ENCODE measurements at places on chromosomes 2 and 18. TPM values are rescaled to one million over a fixed set of nuclear protein-coding genes. Genes with fewer than 3 reads are reported as not detected.

DNA sequence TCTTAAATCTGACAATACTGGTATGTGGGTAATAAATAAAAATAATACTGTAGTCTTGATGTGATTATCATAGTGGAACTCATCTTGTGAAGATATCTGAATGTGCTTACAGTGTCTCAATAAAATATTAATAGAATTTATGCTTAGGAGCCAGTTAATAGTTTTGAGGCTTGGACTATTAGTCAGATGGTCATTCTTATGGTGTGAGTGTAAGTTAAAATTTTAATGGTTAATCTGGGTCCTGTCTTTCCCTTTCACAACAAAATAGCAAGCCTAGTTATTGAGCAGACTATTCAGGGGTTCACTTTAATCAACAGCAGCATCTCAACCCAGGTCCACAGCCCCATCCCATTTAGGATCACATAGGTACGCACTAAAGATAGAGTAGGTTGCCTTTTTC, 138.9 kb downstream of the HAUS1 start:
- no peak for DNase-seq

- no peak for DNase-seq
Measured at GRCh38 chr18:45137087-45137419, 456.4 kb downstream of the SETBP1 start.

KLHL41 gene
- total RNA-seq: 26.1 TPM

DNA sequence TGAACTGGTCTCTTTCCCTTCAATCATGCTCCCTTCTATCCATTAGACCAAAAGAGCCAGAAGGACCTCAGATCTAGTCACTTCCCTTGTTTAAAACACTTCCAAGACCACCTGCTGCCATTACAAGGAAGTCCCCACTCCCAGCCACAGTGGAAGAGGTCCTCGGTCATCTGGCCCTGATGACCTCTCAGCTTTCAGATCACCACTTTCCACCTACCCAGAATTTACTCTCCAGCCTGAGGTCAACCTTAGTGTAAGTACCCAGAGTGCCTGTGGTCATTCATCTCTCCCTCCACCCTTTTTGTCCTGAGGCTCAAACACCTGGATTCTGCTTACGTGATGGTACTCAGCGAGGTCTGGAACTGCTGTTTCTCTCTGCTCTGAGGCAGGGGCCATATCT, 67.1 kb downstream of the MARCO start:
- no peak for DNase-seq

GRCh38 chr2:103427567-103427966, 665.7 kb downstream of the TMEM182 start:
- no peak for DNase-seq

IL1RN gene
- total RNA-seq: not detected

DNA sequence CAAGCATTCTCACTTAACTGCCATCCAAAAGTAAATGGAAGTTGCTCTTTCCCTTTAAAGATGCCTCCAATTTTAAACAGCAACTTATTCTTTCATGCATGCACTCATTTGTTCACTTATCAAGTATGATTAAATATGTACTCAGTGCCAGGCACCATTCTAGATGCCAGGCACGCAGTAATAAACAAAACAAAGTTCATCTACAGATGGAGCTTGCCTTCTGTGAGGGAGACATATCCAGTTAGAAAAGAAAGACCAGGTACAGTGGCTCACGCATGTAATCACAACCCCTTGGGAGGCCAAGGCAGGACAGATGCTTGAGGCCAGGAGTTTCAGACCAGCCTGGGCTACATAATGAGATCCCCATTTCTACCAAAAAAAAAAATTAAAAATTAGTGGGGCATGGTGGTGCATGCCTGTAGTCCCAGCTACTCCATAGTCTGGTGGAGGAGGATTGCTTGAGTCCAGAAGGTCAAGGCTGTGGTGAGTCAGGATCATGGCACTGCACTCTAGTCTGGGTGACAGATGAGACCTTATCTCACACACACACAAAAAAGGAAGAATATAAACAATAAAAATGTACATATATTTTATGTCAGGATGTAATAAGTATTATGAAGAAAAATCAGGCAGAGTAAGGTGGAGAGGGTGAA, 19.2 kb upstream of the CCDC141 start:
- no peak for DNase-seq

GRHL1 gene
- 0.48 TPM for total RNA-seq

DNA sequence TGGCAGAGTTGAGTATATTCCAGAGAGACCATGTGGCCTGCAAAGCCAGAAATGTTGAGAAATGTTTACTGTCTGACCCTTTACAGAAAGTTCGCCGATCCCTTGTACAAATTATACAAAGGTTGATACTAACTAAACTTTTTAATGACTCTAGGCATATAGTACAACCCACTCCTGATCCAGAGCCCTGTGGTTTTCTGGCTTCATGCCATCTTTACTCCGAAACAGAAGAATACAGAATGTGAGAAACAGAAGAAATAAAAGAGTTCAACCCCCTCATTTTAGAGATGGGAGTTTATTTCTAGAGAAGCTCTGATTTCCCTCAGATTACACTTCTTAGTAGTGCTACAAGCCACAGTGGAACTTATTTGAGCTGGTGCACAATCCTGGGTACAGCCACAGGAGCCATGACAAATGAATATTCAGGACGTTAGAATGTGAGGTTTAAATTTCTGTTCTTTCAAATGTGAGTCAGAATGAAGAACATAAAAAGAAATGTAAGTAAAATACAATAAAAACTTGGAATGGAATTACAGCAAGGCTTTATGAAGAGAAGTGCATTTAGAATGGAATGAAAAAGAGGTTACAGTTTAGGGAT, 38.0 kb upstream of the SMCHD1 start:
- no peak for DNase-seq

DNA sequence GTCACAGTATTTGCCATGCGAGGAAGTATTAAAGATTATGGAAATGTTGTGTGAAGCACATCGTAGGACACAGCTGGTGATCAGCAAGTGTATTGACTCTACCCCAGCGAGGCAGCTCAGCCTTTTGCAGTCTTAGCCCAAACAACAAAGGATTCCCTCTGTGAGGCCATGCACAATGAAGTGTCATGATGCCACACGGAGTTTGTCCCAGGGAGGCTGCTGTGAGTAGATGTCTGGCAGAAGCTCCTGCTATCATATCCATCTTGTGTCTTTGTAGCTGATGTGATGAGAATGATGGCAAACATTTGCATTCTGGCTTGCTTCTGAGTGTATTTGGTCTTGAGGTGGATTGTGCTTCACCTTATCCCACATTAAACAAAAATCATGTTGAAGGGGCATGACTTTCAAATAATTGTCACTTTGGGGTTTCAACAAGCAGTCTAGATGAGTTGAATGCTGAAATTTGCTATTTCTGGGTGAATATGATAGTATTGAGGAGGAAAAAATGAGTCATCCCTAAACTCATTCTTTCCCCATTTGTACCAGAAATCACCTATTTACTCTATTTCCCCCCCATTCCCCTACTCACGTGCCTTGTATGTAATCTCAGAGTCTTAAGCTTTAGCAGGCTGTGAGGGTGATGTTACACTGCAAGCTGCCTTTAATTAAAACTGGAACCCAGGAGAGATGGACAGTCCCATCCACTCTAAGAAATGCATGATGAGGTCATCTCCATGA, 273.5 kb downstream of the RNF144A start:
- no peak for DNase-seq

Data from SJCRH30 (cell line).